ENCODE measurements at places on chromosomes 12 and 14.

DNA sequence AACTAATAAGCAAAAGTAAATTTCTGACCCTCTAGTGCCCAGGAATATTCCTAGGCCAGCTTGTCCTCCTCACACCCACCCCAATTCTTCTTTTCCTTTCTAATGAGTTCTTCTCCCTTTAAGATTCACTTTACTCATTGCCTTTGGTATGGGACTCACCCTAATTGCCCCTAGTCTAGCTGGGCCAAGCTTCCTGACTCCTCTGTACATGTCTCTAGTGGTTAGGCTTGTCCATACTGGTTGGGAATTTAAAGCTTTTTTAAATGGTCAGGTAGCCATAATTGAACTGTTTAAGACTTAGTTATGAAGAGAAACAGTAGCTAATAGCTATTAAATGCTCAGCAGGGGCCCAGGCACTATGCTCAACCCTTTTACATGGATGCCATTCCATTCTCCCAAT lies 248.2 kb downstream of the C12orf42 start:
- DNase-seq: no peak

DNA sequence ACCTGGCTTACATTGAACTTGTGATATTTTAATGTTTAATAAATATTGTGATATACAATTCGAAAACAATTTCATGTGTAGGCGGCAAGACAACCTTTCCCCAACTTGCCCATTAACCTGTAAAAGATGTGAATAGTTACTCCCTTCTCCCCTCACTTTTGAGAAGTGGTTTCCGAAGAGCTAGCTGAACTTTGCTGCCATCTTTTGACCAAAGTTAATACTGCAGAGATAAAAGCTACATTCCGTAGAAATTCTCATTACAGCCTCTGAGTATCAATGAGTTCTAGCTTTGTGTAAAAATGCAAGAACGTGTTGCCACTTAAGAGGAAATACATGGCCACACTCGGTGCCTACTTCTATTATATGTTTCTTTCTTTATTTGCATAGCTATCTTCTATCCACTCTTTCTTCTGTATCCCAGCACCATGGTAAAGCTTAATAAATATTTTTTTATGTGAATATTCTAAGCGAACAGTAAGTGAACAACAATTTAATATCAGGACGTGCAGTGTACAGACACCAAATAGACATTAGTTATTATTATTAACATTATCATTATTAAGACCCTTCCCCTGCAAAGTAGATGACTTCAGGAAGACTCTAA lies 105.1 kb upstream of the TMEM260 start:
- DNase-seq: no peak

DNA sequence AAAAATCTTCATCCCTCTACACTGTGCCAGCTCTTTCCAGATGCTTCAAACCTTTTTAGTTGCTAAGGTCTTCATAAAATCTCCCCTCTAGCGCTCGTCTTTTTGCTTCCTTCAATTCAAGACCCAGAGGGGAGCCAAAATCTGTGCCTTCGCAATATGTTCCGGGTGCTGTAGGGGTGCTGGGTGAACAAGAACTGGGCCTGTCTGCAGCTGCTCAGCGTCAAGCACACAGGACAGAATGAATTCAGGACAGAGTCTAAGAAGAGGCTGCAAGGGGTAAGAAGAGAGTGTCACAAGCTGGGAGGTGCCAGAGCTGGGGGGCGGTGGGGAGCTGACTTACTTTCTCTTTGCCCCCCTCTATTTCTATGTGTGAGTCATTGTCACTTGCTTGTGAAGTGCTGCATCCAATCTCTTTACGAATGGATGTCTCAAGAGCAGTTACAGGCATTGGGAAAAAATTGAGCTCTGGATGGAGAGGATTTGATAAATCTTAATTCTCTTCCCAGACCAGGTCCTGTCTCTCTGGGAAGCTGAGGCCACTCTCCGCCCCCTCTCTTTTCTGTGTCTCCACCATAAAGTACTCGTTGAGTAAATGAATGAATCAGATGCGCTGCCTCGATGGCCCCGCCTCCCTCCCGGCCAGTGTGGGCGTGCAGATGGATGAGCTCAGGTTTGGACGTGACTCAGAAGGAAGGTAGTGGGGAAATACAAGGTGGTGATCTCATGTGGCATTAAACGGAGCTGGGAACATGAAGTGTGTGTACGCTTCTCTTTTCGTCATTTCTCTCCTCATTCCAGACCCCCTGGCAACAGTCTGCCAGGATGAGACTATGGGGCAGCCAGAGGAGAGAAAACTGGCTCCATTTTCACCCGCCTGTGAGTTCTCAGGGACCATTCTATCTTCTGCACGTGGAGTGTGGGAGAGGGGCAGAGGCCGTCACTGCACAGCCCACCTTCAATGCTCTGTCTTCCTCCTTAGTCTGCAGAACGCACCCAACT lies 91.3 kb downstream of the TSPAN9 start:
- peak; percentile 68 for DNase-seq

DNA sequence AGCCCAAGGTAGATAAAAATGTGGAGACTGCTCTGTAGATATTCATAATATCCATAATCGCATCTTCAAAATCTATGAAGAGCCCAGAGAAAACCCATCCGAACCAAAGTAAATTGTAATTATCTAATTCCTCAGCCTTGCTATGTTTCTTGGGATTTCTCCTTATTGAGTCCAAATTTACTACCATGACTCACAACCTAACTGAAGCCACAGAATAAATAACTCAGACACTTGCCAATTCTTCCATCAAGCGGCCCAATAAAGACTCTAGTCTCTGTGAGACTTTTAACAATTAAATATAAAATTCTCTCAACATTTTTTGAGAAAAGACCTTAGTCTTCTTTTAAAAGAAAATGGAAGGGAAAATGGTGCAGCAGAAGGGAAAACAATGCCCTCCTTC lies 409.8 kb downstream of the DAD1 start:
- DNase-seq: no peak

- no peak for DNase-seq
These were observed 72.0 kb downstream of the NUMB start for GRCh38 chr14:73386342-73386741.

DNA sequence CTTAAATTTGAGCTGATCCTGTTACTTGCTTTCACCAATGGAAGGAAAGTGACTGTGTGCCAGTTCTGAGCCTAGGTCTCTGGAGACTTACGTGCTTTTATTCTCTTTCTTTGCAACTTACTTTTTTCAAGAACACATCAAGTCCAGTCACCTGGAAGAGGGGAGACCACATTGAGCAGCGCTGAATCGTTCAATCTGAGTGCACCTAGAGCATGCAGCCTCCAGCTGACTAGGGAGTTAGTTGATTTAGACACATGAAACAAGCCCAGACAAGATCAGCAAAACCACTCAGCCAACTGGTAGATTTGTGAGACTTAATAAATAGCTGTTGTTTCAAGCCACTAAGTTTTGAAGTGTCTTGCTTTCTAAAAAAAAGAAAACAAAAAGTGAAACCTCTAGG lies 1014.8 kb upstream of the FBXO33 start:
- DNase-seq: no peak

DNA sequence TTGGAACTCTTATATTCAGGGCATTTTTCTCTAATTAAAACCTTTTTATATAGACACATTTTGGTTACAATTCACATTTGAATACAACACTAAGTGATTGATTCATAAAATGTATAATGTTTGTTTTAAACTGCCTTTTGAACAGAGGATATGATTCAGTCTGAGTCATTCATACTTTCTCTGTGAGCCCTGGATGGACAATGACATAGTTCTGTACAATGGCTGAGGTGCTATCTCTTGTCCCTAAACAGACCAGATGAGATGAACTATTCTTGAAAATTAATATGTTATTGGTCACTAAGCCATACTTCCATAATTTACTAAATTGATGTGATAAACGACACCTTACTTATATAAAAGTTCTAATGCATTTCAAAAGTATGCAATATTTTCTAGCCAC lies 199.7 kb upstream of the ATXN7L3B start:
- DNase-seq: no peak

Measured in omental fat pad (tissue), 4 donors.